ENCODE measurements at places on chromosomes 1 and 21.

DNA sequence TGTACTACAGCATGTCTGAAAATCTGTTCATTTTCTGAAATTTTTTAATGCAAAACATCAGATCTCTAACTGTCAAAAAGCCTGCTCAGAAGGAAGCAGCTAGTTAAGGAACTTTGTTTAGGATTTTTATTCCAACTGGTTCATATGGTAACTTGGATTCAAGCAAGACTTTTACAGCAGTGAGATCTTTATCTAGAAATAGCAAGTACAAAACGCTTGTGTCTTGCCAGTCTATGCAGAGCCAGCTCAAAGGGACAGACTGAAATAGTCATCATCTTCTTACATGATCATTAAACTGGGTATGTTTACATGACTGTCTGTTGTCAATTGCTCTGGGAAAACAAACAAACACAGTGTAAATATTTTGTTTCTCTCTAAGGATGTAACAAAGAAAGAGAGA, 37.6 kb downstream of the DDAH1 start:
- no peak for DNase-seq

DNA sequence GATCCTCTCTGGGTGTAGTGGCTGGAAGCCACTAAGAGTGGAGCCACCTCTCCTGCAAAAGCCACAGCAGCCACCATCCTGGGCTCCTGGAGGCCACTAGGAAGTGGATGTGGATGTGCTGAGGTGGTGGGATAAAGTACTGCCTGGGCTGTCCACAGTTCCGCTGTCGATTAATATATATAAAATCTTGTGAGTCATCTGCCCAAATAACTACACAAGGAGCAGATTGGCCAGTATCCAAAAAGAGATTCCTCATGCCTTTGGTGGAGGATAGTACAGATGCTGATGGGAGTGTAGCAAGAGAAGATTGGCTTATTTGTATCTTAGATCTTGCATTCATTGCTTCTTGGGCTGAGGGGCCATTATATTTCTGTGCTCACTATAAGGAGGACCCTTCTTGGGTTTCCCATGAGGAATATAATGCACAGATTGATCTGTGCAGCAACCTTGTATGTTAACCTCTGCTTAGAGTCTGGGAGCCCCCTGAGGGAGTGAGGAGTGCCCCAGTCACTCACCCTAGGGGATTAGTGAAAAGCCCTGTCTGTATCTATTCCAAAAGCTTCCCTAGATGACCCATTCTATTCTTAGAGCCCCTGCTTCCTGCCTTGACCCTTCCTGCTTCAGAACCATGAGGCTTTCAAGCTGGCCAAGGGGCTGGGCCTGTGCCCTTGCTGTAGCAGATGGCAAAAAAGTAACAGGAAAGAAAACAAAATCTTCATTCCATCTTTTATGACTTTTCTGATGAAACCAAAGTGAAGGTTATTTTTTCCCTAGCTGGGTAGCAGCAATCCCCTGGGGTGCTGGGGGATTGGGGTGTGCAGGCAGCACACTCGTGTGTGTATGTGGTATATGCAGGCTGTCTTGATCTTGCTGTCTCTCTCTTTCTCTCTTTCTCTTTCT, 31.7 kb downstream of the RCSD1 start:
- peak; percentile 88 for DNase-seq

DNA sequence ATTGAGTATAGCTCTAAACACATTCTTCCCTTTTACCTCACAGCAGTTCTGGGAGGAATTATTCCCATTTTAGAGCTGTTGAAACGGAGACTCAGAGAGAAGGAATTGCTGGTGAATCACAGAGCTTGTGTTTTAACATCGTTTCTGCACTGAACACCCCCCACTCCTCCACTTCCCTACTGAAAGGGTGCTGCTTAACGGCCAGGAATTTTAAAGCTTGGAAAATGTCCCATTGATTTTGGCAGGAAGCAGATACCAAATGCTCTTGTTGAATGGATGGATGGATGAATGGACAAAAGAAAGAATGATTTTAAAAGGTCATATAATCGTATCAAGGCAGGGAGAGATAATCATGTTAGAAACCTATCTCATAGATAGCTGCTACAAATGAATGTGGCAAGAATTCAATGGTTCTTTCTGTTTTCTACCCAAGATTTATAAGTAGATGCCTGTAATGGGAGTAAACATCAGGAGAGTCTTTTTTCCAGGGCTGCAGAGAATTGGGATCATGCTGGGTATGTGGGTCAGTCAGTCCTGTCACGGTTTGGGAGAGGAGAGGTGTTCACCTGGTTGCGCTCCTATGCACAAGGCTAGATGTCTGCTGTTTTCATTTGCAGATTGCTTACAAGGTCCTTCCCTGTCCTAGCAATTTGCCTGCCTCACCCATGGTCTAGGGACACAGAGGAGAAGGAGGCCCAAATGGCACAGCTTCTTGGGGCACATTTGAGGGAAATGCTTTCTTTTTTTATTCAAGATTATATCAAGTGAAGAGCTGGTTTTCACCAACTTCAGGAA, 19.0 kb downstream of the FAM163A start:
- DNase-seq = no peak

GRCh38 chr1:13792419-13792818, 92.4 kb downstream of the PRDM2 start:
- peak; percentile 59 for DNase-seq

GRCh38 chr1:179757933-179758332, 14.8 kb downstream of the FAM163A start:
- DNase-seq = no peak

GRCh38 chr1:98674075-98674781, 12.7 kb downstream of the SNX7 start:
- peak; percentile 79 for DNase-seq

DNA sequence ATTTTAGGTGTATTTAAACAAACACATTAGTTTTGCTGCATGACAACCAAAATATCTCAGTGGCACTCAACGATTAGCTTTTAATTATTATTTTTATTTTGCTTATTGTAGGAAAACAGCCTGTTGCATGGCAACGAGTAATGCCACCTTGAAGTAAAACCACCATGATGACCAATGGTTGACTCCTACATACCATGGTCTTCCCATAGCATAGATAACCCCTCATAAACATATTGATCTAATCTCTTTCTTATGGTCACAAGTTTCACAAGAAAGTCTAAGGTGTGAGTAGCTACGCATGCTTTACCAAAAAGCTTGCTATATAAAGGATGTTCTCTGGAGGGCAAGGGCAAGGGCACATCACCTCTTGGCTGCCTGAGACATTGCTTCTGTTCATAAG, 61.5 kb upstream of the PTBP2 start:
- DNase-seq = no peak

- no peak for DNase-seq
Observed at GRCh38 chr1:2911421-2912178, 109.7 kb upstream of the ACTRT2 start.

DNA sequence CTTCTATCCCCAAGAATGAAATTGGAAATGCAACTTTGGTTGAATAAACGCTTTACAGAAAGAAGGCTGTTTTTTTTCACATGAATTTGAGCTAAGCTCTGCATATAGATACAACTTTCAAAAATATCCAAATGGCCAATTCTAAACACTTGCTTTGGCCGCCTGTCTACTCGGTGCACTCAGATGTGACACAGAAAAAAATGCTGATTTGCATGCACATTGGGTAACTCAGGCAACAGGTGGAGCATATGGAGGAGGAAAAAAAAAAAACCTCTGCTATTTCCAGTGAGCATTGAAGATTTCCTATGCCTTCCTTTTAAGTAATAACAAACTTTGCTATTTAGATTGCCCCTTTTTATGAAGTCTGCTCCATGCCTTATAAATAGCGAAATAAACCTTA, 262.5 kb downstream of the GRIK1 start:
- no peak for DNase-seq

- no peak for DNase-seq
Observed at GRCh38 chr1:43451701-43452532, 1.8 kb downstream of the HYI start.

DNA sequence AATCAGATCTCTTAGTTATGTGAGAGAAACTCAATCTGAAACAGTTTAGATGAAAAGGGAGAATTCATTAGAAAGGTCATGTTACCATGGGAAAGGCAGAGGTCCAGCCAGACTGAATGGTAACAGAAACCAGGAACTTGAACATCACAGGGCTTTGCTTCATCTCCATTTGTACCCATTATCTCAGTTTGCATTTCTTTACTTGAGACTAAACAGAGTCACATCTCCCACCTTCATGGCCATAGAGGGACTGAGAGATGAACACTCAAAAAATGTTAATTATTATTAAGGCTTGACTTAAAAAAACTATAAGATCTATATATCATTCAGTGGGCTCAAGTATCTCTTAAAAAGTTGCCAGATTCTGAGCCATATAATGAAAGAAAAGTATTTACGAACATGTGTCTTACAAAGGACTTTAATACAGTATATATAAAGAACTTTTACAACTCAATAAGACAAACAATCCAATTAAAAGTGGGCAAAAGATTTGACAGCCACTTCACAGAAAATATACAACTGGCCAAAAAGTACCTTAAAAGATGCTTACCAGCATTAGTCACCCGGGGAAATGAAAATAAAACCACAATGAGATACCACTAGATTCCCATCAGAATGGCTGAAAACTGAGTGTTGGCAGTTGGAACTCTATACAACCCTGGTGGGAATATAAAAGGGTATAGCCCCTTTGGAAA, 13.2 kb downstream of the KYAT3 start:
- no peak for DNase-seq

DNA sequence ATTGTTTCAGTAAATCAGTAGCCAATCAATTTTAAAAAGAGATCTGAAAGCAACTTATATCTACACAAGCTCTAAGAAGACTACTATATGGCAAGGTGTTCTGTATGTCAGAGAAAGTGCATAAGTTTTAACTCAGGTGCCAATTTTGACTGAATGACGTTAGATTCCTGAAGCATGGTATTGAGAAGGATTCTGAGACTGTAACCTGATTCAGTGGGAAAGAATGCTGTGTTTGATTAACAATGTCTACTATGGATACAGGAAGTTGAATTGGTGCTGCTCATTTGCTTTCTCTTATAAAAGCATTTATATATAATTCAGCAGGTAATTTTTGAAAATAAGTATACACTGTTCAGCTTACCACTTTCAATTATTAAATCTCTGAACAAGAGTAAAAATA, 156.3 kb downstream of the PAPPA2 start:
- DNase-seq = no peak

DNA sequence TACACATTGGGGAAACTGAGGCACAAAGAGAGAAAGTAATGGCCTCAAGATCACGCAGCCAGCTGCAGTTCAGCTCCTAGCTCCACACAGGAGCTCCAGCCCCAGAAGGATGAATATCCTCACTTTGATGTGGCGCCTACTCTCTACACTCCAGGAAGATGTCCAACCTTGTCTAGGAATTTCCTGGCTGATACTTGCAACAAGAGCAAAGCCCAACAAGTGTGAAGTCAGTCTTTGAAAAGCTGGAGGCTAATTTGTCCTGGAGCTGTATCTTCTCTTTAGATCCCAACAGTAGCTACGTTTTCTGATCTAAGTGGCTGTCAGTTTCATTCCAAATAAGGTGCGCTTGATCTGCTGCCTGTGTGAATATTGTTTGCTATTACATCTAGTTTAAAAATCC, 344.9 kb downstream of the PTPRU start:
- no peak for DNase-seq

GRCh38 chr1:96880626-96881025, 159.0 kb downstream of the PTBP2 start:
- no peak for DNase-seq

DNA sequence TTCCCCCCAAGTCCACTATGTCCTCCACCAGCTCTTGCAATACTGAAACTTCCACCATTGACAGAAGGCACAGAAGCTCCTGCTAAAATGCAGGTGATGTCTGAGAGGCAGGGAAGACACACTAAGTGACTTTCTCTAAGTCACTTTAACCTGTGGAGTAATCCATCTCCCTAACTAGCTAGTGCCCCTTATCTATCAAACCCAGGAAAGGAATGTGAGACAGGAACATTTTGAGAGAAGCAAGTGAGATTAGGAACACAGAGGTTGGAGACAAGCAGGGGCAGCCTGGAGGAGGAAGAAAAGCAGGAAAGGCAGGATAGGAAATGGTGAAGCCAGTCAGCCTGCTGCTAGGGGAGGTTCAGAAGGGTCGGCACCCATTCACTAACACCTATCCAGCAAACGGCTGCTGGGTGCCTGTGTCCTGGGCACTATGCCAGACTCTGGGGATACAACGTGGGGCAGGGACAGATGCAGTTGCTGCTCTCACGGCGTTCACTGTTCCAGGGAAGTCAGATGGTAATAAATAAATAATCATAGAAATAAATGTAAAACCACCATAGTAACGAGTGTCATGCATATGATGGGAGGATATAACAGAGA, 7.0 kb downstream of the GPA33 start:
- no peak for DNase-seq

GRCh38 chr1:94012708-94013366, 103.6 kb upstream of the GCLM start:
- peak; percentile 36 for DNase-seq

DNA sequence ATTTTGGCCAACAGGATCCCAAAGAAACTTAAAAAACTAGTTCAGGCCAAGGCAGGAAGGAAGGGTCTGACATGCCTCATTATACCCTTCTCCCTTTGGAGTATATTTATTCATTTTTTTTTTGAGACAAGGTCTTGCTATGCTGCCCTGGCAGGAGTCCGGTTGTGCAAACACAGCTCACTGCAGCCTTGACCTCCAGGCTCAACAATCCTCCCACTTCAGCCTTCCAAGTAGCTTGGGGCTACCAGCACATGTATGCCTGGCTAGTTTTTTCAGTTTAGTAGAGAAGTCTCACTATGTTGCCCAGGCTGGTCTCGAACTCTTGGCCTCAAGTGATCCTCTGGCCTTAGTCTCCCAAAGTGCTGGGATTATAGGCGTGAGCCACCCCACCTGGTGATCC, 5.2 kb downstream of the YARS1 start:
- no peak for DNase-seq

DNA sequence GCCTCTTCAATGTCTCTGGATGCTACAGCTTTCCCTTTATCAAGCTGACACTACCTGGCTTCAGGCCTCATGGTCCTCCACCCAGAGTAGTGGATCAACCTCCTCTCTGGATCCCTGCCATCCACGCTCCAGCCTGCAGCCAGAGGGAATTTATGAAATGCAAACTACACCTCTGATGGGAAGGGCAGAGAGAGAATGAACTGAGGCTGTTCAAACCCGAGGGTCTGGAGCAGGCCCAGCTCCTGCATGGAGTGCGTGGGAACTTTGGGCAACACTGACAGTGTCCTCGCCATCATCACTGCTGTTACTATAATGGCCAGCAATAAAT, 157.8 kb downstream of the TRABD2B start:
- no peak for DNase-seq

GRCh38 chr1:205798577-205798976, 14.4 kb downstream of the SLC41A1 start:
- DNase-seq = no peak

DNA sequence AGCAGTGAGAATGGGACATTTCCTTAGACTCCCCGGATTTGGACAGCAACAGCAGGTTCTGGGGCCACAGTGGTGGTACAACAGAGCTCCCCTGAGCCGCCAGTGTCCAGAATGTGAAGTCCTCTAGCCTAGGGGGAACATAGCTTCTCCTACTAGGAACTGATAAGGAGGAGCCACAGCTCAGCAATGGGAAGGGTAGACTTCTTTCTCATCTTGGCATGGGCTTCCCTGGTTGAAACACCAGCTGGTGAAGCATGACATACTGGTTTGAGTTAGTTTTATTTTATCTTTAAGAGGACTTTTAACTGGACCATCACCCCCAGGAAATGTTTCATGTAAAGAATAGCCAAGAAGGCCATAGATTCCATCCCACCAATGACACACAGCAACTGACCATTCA, 68.4 kb downstream of the KCNJ15 start:
- no peak for DNase-seq

Measured in fibroblast of lung (primary cell).